ENCODE measurements at places on chromosomes 3 and 15. TPM values are rescaled to one million over a fixed set of nuclear protein-coding genes. Genes with fewer than 3 reads are reported as not detected.
A peak's percentile ranks its signal among the peaks of the same experiment; 100 is the strongest.

- peak; percentile 59 for DNase-seq
Observed at GRCh38 chr3:156449710-156450574, 105.0 kb downstream of the SSR3 start.

GRCh38 chr3:108489776-108490175, 20.6 kb downstream of the MYH15 start:
- DNase-seq = peak; percentile 74

- no peak for DNase-seq
Observed at GRCh38 chr15:34691034-34691433, 63.8 kb downstream of the GJD2 start.

- DNase-seq = no peak
Observed at GRCh38 chr15:64447536-64448315, 12.7 kb upstream of the ZNF609 start.

DNA sequence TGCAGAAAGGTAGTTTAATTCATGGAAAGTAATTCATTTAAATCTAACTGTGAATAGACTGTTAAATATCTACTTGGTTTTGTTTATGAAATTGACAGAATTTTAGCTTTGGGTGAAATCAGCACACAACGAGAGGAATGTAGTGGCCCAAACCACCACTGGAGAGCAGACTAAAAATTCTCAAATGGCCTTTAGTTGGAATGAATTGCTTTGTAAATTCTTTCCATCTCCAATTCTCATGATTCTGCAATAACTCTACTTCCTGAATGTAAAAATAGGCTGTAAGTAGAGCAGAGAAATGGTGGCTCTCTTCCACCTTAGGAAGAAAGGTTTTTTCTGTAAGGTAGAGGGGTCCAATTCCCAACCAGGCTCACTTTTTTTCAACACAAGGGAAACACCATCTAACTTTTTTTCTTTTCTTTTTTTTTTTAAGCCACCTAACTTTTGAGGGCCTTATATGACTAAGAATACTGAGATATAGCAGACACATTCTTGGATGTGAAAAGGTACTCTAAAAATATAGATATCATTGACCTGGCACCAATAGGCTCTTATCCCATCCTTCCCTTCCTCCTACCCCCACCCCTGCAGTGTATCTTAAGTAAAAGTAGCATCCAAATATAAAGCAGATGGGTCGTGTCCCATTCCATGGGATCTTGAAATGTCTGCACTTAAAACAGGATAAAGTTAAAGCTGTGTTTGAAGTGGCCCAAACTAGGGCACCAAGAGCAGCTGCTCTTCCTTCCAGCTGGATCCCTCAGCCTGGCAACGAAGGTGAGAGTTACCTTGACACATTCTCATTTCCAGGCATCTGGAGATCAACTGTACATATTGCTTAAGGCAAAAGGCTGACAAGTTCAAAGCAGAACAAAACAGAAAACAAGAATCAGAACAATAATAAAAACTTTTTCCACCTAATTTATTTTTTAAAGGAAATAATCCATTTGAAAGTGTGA, 194.1 kb downstream of the TPRG1 start:
- no peak for DNase-seq

DNA sequence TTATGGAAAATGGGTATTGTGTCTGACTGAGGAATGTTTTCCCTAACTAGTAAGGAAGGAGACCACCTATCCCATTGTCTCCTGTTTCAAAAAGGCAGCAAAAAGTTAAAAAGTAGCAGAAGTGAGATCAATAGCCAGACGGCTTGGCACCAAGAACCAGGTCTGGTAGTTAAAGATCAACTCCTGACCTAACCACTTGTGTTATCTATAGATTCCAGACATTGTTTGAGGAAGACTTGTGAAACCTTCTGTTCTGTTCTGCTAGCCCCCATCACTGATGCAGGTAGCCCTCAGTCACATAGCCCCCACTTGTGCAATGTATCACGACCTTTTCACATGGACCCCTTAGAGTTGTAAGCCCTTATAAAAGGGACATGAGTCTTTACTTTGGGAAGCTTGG, 46.3 kb upstream of the C2CD4B start:
- no peak for DNase-seq

- no peak for DNase-seq
Observed at GRCh38 chr3:89367166-89367565, 259.7 kb downstream of the EPHA3 start.

DNA sequence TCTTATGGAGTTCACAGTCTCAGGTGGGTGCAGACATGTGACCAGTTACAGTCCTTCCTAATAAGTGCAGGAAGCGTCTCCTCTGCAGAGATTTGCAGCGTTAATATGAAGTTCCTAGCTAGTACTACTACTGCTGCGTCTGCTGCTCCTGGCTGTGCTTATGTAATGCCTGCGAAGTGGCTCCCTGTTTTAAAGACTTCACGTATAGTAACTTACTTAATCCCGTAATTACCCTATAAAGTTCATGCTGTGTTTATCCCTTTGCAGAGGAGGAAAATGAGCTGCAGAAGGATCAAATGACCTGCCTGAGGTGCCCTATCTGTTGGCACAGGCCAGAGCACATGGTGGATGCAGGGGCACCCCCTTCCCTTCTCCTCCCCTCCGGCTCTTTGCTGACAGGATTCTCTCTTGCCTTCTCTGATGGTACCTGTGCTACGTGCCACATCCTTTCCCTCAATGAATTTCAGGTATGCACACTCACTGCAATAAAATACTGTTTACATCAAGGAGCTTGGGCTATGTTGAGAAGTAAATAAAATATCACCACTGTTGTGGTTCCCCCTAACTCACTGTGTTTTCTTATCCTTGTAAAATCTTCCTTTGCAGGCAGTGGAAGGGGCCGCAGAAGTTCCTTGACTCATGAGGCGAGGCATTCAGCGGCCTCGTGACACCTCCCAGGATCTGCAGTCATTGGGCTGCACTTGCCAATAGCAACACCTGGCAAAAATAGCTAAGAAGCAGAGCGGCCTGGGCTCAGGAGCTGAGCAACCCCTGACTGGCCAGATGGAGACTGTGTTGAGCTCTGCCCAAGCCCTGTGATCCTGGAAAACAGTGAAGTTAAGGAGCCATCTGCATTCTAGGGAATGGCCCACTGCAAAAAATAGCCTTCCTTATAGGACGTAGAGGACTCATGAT, 188.9 kb upstream of the ATP10A start:
- DNase-seq = no peak

GRCh38 chr3:85193565-85193964, 234.8 kb downstream of the CADM2 start:
- peak; percentile 5 for DNase-seq

DNA sequence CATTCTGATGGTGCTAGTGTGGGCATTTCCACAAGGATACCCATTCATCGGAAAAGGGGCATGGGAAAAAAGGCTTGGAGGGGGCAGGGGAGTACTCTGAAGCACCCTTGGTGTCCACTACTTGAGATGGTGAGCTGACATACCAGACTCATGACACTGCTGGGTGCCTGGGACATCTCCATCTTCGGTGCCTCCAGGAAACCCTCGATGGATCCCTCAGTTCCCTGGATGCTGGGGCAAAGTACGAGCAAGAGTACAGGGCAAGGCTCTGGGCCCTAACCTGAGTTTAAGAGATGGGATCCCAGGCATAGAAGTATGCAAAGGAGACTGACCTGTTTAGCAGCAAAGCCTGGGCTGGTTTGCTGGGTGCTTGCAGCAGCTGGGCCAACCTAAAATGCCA, 5.2 kb upstream of the IP6K1 start:
- no peak for DNase-seq

DNA sequence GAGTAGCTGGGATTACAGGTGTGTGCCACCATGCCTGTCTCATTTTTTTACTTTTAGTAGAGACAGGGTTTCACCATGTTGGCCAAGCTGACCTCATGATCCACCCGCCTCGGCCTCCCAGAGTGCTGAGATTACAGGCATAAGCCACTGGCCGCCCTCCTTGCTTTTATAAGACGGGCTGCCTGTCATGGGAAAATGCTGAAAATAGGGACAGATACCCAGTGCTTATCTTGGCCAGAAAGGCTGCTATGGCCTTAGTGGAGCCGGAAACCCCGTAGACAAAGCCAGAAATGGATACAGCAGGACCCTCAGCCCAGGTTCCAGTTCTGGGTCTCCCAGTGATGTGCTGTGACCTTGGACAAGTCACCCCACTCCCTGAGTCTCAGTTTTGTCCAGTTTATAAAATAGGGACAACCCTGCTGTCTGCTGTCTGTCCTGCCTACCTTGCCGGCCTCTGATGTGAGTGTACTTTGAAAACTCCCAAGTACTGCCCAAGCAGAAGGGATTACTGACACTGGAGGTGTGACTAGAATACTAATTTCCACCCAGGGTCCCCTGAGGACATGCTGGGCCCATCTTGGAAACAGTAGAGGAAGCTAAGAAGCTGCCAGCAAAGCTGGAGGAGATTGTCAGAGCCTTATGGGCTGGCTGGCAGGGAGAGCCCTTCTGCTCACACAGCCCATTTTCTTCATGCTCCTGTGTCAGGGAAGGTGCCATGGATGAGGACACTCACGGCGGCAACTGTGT, 59.6 kb downstream of the BDH1 start:
- no peak for DNase-seq

LARP6 gene
- total RNA-seq = 31.2 TPM

Measured in SK-MEL-5 (cell line).